ENCODE measurements at places on chromosomes 6 and 20.

DNA sequence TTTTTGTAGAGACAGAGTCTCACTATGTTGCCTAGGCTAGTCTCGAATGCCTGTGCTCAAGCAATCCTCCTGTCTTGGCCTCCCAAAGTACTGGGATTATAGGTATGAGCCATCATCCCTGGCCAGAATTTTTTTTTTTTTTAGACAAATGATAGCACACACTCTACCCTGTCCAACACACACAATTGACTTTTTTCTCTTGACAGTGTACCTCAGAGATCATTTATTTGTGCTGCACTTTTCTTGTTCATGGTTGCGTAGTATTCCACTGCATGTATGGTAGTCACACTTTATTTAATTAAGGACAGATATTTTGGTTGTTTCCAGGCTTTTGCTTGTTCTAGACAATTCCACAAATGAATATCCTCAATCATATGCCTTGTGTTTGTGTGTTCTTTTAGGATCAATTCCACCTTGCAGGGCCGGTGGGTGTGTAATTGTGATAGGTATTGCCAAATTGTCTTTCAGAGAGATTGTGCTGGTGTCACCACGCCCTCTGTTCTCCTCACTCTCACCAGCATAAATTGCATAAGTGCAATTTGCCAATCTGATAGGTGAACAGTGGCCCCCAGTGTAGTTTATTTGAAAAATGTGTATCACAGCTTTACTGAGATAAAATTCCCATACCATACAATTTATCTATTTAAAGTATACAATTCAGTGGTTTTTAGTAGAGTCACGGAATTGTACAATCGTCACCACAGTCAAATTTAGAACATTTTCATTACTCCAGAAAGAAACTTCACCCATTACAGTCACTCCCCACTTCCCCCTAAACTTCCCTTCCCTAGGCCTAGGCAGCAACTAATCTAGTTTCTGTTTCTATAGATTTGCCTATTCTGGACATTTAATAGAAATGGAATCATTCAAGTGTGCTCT lies 20.1 kb downstream of the SRC start:
- no peak for DNase-seq

DNA sequence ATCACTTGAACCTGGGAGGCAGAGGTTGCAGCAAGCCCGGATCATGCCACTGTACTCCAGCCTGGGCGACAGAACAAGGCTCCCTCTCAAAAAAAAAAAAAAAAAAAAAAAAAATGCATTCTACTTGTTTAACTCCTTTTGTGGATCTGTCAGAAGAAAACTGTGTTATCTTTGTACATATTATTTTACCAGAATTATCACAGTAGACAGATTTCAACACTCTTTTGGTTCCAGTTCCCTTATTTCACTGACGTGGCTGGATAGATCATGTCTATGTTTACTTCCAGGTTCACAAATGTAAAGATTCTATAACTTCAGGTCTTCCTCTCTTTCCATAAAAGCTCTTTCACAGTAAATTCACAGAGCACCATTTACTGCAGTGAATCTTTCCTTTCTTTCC lies 18.4 kb downstream of the NUDT3 start:
- DNase-seq: no peak

- DNase-seq: no peak
Measured at GRCh38 chr6:107977283-107977682, 19.3 kb upstream of the SEC63 start.

- no peak for DNase-seq
Measured at GRCh38 chr6:104684911-104685415, 174.8 kb downstream of the HACE1 start.

- peak; percentile 65 for DNase-seq
Measured at GRCh38 chr20:841568-842546, 8.3 kb downstream of the FAM110A start.

DNA sequence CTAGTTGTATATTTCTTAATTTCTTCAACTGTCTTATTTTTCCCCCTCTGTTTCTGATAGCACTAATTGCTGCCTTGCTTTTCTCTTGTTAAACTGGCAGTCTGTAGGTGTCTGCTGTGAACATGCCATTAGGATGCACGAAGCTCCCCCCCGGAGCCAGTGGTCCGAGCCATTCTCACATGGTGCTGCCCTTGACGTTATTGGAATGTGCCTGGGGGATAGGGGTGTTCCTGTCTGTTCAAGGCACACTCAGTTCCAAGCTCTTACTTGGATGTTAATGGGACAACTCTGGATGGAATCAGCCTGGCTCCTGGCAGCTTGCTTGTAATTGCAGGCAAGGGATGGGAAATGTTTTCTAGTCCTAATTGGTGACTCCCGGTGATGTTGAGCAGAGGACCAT lies 68.4 kb downstream of the RREB1 start:
- no peak for DNase-seq

DNA sequence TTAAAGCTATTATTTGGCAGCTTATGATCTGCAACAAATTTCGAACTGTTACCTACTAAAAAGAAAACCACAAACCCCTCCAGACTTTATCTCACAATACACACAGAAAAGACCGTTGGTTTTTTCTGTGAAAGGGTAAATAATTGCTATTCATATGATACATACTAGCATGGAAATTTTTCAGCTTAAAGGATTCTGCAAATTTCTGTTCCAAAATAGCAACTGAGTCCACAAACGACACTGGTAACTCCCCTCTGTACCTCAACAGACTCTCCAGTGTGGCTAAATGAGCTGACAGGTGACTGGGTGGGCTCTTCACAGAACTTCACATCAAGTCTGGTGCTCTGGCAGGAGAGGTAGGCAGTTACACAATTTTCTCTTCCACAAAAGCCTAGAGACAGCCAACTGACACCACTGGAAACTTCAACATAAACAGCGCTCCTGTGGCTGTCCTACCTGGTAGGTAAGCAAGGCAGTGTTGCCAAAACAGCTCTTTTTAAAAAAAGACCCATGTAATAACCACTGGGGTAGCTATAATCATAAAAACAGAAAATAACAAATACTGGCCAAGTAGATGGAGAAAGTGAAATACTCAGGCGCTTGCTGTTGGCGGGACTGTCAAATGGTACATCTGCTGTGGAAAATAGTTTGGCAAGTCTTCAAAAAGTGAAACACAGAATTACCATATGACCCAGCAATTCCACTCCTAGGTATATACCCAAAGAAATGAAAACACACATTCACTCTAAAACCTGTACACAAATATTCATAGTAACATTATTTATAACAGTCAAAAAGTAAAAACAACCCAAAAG lies 37.8 kb downstream of the ELOVL5 start:
- no peak for DNase-seq

DNA sequence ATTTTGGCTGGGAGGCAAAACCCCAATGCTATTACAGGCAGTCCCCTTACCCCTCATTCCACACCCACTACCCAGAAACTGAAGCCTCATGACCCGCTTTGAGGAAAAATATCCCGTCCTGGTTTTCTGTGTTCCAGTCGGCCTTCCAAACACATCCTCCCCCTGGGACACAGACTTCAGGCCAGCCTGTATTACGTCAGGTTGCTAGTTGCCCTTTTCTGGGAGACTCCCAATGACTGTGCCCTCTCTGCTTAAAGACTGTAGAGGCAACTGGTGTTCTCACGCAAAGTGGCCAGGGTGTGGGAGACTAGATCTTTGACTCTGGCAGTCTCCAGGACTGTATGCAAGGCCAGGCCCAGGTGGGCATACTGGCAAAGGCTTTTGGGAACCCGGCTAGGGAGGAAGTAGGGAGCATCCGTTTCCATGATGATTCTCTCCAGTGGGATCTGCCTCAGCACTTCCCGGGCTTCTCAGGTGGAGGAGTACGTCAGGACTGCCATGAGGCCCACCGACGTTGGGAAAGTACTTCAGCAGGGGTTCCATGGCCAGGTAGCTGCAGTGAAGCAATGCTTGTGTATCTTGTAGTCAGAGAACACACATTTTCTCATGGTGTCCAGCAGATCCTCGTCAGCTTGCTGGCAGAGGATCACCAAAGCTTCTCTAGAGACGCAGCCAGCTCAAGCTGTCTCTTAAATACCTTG lies 34.9 kb downstream of the DYNLT1 start:
- DNase-seq: no peak

Measured in NCI-H510A (cell line).